ENCODE measurements at places on chromosomes 7 and 10.

DNA sequence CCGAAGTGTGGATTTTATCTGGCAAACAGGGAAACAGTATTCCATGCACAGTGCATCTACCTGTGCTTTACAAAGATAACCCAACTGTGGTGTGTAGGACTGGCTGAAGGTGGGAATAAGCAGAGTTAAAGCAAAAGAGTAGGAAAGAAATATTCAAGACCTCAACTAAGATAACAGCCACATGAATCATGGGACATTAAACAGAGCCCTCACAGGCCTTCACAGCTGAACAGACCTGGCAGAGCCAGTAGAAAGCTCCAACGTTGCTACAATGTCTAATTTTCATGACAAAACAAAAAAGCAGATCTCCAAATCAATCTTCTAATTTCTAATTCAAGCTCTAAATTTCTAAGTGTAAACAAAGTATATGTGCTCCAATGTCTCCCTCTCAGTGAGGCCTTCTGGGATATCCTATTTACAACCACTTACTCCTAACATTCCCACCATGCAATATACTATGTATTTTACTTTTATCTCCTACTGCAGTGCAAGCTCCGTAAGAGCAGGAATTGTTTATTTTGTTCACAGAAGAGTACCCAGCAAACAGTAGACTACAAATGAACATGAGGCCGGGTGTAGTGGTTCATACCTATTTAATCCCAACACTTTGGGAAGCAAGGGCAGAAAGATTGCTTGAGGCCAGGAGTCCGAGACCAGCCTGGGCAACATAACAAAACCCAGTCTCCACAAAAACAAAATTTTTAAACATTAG, 63.5 kb downstream of the UBE2H start:
- DNase-seq: no peak

GRCh38 chr7:75711656-75712514, 26.9 kb downstream of the HIP1 start:
- no peak for DNase-seq

- DNase-seq: no peak
Measured at GRCh38 chr7:151699147-151699927, 177.6 kb downstream of the PRKAG2 start.

DNA sequence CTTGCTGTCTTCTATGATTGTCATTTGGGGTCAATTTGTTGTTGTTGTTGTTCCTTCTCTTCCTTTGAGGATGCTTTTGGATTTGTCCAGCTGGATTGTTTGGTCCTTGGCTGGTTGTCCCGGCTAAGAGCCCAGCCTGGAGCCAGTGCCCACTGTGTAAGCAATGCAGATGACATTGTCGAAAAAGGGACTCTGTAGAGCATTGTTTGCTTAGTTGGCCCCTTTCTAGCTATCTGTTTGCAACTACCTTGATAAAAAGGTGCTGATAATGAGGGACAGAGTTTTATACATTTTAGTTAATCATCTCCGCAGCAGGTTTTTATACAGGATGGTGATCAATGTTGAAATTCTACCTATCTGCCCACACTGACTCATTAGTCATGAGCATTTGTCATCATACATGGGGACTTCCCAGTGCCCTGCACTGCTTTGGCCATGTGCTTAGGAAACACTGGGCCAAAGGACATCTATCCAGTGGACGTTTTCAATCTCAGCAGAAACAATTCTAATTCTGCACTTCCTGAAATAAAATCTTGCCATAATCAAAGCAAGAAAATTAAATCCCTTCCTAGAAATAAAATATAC, 311.9 kb downstream of the GRM8 start:
- no peak for DNase-seq

DNA sequence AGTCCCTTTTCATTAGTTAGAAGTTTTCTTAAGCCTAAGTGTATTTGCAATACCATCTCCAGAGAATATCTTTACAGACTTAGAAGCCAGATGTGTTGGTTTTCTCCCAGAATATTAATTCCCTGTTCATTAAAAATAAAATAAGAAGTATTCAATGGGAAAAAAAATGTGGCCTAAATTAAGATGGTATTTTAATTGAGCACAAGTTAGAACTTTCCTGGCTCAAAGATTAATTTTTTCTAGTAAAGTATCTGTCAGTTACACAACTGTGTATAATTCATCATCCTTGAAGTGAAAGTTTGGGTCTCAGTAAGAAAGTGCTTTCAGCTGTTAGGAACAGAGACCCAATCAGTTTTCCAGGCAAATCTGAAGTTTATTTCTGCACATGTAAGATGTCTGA, 1179.5 kb upstream of the C7orf33 start:
- no peak for DNase-seq

DNA sequence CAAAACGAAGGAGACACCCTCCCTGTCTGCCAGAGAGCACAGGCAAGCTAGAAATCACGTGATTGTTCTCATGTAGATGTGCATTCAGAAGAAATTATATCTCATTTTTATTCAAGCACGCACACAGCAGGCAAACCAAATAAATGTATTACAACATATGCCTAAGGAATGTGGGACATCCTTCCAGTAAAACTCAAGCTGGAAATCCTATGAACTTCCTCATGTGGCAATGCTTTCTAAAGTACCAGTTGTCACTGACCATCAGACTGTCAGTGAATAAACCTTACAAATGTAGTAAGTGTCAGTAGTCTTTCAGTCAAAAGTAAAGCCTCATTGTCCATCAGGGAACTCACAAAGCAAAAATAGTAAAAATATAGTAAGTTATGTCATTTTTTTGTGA, 350.1 kb upstream of the POM121L12 start:
- no peak for DNase-seq

GRCh38 chr7:143379611-143380259, 1.4 kb upstream of the ZYX start:
- no peak for DNase-seq

DNA sequence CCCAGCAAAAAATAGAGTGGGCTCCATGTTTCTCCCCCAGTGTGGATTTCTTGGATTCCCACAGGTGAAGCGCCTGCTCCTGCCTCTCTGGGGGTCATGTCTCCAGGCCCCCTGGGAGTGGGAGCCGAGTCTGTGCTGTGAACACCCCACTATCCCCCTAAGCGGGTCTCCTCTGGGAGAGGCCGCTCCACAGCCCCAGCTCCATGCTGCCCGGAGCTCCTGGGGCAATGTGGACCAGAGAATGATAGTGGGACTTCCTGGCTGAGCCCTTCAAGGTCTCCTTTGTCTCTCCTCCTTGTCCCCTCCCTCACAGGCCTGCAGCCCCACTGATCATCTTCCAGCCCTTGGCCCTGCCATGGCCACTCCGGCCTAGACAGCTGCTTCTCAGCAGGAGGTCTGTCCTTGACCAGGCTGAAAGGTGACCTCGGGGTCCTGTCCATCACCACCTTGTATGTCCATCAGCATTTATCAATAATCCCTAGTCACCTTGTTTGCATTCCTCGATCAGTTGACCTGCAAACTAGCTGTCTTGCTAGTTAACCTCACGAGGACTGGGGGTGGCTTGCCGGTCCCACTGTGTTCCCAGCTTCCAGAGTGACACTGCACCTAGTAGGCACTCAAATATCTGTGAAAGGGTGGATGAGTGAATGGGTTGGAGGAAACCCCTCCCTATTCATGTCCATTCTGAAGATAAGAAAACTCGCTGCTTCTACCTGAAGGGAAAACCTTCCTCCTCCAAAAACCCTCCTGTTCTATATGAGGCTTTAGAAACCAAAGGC, 776 bp upstream of the CALML3 start:
- no peak for DNase-seq

All from activated CD4-positive, alpha-beta T cell treated with anti-CD3 and anti-CD28 coated beads, Interleukin-2, amount 50 U/mL, for 24 hours (primary cell).